ENCODE measurements at places on chromosomes 5 and 9.

GRCh38 chr5:152465140-152465539, 60.1 kb upstream of the NMUR2 start:
- DNase-seq = no peak

GRCh38 chr9:133788045-133788818, 50.1 kb upstream of the SARDH start:
- DNase-seq = no peak

DNA sequence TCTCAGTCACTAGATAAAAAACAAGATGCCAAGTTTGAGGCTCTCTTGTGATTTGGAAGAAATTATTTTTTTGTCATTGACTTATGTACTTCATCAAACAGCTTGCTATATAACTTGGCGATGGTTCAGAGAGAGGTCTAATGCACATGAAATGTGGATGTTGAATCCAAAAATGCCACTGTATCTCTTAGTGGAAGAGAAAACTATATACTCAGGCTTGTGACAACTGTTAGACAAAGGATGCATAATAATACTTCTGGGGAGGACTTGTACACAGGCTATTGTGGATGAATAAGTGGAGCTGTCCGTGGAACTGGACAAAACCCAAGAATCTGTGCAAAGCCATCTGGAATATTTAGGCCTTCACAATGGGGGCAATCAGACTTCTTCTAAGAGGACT, 162.9 kb upstream of the NMUR2 start:
- no peak for DNase-seq

DNA sequence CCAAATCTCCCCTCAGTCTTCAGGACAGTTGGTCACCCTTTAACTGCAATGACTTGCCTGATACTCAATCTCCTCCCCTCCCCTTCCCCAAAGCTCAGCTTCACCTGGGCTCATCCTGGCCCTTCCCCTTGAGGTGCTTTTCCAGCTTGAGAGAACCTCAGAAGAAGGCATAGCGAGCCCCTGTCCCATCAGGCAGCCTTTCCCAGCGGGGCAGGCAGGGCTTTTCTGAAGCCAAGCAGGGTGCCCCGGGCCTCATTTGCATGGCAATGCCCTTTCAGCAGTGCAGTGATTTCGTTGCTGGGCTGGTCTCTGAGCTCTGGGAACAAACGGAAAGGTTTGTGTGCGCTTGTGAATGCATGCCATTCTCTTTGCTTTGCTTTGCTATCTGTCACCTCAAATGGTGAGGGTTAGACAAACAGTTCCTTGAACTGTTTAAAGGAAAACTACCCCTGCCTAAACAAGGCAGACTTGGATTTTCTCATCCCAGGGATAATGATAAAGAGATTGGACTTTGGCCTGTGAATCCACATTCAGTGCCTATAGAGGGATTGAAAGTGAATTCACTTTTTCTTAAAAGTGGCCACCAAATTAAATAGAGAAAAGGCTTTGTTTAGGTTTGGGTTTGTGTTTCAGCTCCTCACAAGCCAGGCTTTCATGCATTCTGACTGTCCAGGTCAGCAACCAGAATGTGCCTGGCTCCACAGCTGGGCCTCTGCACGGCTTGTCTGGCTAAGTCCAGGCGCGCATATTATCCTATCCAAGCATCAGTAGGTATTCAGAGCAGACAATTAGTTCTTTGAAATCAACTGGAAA, 165.3 kb downstream of the ZNF608 start:
- no peak for DNase-seq

- DNase-seq = no peak
Measured at GRCh38 chr5:168653626-168654025, 74.5 kb upstream of the PANK3 start.

DNA sequence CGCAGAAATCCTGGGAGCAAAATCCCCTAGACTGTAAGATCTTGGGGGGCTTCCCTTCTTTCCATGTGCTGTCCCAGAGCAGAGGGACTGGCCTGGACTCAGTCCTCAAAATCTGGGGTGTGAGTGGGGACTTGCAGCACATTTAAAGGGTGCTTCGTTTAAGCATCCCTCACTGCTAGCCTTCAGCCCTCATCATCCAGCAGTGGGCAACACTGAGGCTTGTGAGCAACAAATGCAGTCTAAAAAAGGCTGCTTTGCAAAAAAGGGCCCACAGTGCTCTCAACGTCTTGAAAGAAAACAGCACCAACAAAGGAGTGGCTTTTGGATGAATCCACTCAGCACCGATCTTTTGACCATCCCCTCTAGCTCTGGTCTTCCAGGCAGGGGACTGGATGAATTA, 128.3 kb upstream of the TBC1D2 start:
- no peak for DNase-seq

DNA sequence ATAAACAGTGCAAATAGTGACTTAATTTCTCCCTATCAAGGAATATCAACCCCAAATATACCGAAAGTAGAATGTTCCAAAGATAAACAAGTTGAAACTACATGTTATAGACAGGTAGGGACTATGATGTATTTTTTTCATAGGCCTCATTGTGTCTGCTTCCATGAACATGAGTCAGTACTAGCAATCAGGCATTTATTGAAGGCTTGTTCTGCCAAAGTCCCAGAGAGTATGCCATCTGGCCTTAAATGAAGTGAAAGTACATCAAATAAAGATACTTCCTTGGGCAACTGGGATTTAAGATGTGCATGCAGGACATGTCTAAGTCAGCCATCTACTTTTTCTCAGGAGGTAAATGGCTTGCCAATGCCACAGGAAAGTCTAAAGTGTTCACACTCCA, 6.5 kb downstream of the GHR start:
- no peak for DNase-seq

GRCh38 chr5:14190194-14191164, 47.3 kb downstream of the TRIO start:
- DNase-seq = no peak

DNA sequence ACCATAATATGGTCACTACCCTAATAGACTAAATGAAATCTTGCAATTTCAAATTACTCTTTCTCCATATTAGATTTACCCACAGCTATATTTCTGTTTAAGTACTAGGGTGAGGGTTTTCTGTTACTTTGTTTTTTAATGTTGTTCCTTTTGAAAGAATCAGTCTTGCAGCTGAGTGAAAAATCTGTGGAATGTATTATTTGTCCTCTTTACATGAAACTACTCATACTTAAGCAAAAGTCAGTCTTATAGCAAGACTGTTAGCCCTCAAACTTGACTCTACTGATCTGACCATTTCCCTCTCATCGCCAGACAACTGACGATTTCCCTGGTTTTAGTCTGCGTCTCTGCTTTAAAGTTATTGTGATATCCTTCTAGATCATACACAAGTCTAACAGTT, 84.0 kb downstream of the PIK3R1 start:
- no peak for DNase-seq

DNA sequence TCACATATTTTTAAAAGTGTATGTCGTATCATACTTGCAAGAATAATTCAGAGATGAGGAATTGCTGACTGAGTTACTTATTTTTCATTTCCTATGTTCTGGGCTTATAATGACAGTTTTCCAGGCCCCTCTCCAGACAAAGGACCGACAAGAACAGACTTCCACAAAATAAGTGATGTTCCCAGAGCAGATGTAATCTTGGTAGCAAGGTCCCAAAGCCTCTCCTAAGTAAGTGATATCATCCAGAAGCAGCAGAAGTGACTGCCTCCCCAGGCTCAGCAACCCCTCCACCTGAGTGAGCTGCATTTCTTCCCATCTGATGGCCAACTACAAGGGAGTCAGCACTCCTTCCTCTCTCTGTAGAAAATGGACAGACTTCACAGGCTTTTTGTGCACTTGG, 57.1 kb downstream of the SEMA6A start:
- no peak for DNase-seq

DNA sequence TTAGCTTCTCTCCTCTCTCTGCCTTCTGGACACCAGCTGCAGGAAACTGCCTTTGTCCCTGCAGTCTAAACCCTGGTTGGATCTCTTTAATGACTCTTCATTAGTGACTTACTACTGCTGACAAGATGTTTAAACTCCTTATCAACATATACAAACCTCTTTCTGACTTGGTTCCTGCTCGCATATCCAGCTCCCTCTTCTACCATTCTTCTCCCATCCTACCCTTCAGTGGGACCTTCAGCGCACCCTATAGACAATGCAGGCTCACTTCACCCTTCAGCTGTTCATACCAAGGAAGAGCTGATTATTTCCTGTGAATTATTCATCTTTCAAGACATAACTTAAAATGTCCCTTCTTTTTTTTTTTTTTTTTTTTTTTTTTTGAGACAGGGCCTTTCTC, 436.5 kb downstream of the KIAA0825 start:
- DNase-seq = no peak

- DNase-seq = no peak
Measured at GRCh38 chr9:26768145-26768544, 124.5 kb downstream of the CAAP1 start.

GRCh38 chr5:42740920-42741319, 15.7 kb upstream of the CCDC152 start:
- DNase-seq = no peak

DNA sequence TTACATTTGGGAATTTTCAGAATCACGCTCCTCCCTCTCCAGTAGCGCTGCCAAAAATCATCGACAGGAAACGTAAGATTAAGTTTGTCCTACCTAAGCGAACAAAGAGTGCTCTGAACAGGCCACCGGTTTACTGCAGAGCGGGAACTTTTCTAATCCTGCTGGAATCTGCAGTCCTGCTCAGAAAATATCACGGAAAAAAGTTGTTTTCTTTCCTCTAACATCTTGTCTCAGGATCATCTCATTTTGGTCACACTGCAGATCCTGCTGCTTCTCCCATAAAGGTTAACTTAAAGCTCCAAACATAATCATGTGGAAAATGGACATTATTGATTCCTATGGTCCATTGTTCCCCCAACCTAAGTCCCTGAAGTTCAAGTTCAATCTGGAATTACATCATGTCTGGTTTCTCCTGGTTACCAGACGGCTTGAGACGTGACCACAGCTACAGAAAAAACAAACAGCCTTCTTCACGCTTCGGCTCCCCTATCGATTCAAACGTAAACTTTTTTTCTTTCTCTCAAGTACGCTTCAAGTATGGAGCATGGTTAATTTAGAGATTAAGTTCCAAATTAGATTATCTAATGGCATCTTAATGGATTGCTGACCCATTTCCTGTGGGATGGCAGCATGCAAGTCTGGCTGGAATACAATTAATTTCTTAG, 217.6 kb downstream of the NFIB start:
- no peak for DNase-seq

DNA sequence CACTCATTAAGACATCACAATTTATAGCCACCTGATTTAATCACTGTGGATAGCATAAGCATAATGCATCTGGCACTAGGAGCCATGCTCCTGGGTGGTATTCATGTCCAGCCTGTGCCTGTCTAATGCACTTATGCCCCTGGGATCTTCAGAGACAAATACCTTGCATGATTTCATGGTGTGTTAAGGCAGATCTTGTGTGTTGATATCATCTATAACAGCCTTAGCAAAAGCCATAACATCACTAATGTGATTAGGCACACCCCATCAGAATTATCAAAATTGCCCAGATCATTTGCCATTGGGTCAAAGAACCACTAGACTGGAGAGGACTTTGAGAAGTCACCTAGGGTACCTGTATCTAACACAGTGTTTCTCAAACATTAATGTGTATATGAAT, 43.7 kb upstream of the SELENOP start:
- DNase-seq = no peak

- DNase-seq = no peak
Measured at GRCh38 chr5:56147659-56148230, 85.4 kb downstream of the ANKRD55 start.

DNA sequence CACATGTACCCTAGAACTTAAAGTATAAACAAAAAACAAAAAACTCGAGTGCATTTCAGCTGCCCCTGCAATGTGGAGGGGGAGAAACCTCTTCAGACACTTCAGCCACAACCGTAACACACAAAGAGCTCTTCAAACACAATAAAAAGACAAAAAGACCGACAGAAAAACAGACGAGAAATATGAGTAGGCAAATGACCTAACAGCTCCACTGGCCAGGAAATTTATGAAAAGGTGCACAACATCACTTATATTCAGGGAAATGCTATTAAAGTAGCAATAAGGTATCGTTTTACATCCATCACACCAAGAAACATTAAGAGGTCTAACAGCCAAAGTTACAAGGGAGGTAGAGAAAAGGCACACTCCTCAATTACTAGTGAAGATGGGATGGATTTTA, 6.2 kb downstream of the ZBED3 start:
- DNase-seq = no peak

- DNase-seq = no peak
Measured at GRCh38 chr9:72843520-72844439, 109.1 kb downstream of the ALDH1A1 start.

DNA sequence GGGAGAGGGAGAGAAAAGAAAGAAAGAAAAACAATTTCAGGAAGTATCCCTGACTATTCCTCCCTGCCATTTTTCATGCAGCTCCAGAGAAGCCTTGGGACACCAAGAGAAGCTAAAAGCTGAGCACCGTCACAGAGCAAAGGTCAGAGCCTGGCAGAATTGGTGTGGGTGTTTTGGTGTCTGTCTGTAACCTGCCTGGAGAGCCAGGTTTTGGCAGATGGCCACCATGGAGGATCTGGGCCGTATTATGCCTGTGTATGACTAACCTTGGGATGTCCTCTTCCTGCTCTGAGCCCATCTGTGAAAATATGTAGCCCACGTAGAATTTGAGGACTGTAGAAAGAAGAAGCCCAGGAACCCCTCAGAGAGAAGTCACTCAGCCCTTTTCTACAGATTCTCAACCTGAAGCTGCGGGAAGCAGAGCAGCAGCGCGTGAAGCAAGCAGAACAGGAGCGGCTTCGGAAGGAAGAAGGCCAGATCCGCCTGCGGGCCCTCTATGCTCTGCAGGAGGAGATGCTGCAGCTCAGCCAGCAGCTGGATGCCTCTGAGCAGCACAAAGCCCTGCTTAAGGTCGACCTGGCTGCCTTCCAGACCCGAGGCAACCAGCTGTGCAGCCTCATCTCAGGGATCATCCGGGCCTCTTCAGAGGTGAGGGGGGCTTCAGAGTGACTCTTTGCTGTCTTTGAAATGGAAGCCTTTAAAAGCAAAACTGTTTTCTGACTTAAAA, 18.8 kb downstream of the GLE1 start:
- DNase-seq = no peak

DNA sequence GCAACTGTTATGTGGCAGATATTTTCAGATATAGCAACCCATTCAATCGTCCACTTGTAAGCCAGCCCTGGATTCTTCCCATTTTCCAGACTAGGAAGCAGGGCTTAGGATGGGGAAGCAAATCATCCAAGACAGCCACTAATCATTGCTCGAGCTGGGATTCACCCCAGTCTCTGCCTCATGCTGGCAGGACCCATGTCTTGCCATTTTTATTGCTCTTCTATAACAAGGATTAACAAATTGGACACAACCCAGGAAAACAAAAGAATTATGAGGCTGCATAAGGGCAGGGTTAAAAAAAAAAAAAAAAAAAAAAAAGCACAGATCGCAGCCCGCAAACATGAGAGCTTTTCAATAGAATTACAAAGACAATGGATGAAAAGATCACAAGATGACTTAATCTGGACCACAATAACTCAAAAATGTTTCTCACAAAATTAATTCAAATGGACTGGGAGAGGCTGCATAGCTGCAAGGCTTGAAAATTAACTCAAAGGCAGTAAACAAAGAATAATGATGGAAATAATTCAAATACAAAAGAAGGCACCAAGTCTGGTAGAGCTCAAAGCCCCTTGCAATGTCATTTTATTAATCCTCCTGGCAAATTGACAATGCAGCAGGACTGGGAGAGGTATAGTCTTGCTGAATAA, 40.7 kb downstream of the ASTN2 start:
- no peak for DNase-seq
